RPMI8226 (cell line): ENCODE measurements at places on chromosomes 6 and 20.

DNA sequence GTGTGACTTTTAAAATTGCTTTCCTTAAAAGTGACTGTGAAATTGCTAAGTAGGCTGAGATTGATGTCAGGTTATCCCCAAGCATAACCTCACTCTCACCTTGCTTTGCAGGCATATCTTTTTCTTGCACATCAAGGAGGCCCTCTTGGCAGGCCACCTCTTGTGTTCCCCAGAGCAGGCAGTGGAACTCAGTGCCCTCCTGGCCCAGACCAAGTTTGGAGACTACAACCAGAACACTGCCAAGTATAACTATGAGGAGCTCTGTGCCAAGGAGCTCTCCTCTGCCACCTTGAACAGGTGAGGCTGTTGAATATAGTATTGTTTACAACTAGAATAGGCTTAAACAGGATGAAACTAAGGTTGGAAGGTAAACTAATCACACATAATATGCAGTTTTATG is 12.6 kb downstream of the MYLIP start:
- DNase-seq, result no peak

- no peak for DNase-seq
These were observed 17.9 kb downstream of the SLA2 start for GRCh38 chr20:36628076-36628475.

- DNase-seq, result no peak
These were observed 16.9 kb upstream of the SNAI1 start for GRCh38 chr20:49965781-49966305.

DNA sequence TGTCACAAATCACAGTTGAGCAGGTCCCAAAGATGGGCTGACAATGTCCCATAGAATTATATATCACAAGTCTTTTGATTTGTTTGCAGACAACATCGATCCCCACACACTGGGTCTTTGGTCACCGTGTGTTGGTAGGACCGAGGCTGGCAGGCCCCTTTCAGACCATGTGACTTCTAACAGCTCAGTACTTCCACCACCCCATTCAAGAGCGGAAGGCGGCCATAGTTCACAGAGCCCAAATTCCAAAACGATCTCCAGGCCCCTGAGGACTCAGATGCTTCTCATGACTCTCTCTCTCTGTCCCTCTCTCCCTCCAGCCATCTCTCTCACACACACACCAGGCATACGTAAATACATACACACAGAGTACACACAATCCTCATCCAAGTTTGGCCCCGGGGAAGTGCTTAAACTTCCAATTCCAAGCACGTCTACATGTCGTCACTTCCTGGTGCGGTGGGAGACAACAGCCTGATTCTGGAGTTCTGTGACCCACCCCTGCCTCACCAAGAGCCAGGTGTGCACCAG is 155.9 kb upstream of the INSM1 start:
- DNase-seq, result no peak

GRCh38 chr6:42393339-42393738 is 58.4 kb downstream of the TRERF1 start:
- DNase-seq, result no peak

- no peak for DNase-seq
These were observed 599.1 kb downstream of the MEI4 start for GRCh38 chr6:78251931-78252330.

GRCh38 chr6:142725024-142725770 is 219.8 kb downstream of the HIVEP2 start:
- no peak for DNase-seq

- DNase-seq, result no peak
These were observed 54.5 kb downstream of the CLIC5 start for GRCh38 chr6:45961125-45961524.

DNA sequence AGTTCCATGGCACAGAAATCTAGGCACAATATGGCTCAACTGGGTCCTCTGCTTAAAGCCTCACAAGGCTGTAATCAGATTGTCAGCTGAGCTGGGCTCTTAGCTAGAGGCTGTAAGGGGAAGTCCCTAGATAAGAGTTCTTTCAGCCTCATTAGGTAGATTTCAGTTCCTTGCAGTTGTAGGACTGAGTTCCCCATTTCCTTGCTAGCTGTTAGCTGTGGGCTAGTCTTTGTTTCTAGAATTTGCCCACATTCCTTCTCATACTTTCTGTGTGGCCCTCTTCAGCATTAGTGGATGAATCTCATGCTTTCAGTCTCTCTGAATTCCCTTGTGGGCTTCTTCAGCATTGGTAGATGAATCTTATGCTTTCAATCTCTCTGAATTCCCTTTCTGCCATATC is 71.0 kb upstream of the MRAP2 start:
- no peak for DNase-seq

- DNase-seq, result no peak
These were observed 101.8 kb downstream of the COL21A1 start for GRCh38 chr6:56145616-56146015.

DNA sequence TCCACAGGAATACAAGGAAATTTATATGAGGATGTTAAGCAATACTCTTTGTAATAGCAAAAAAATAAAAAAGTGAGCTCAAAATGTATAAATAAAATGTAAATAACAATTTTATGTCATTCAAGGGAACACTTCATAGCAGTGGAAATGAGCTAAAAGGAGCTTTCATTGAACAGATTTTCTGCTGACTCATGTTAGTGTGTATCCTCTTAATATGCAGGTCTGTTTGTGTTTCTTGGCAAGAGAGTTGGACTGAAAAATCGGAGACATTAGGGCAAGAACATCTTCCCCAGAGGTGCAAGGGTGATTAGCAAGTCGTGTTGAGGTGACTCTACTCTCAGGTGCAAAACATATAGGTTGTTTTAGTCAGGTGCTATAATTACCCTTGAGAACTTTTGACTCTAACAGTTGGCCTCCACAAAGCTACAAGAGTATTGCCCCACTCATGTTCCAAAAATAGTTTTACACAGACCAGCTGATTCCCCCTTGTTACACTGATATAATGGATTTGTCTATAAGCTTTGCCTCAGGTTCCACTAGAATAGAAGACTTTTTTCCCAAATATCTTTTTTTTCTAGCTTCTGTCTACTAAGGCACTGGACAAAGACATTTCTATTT is 702.9 kb downstream of the TENT5A start:
- DNase-seq, result no peak

DNA sequence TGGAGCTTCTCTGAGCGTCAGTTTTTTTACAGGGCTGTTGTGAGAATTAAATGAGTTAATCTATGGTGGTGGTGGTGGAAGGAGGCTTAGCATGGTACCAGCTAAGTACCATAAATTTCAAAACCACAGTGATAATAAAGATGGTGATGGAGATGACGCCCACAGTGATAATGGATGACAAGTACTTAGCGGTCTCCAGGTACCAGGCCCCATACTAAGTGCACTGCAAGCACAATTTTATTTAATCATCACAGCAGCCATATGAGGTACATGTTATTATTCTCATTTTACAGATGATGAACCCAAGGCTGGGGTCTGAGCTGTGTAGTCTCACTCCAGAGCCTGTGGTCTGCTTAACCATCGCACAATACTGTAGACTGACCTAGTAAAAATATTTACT is 75.1 kb downstream of the PAX1 start:
- no peak for DNase-seq

GRCh38 chr20:5842465-5842864 is 92.3 kb downstream of the SHLD1 start:
- no peak for DNase-seq

GRCh38 chr6:53916804-53917463 is 122.1 kb downstream of the LRRC1 start:
- no peak for DNase-seq

DNA sequence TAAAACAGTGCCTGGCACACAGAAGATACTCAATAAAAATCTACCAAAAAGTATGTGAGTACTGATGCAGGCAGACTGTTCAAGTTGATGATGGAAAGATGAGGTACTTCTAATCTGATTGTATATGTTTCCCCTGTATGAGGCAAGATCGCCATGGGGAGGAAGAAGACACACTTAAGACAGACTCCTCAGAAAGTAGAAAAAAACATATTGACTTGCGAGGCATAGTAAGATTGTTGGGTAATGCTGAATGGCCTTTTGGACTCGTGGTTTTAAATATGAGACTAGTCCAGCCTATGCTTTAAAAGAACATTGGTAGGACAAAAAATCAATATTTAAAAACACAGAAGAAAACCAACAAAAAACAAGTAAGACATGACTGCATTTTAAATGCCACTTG is 72.6 kb downstream of the SHPRH start:
- DNase-seq, result no peak

DNA sequence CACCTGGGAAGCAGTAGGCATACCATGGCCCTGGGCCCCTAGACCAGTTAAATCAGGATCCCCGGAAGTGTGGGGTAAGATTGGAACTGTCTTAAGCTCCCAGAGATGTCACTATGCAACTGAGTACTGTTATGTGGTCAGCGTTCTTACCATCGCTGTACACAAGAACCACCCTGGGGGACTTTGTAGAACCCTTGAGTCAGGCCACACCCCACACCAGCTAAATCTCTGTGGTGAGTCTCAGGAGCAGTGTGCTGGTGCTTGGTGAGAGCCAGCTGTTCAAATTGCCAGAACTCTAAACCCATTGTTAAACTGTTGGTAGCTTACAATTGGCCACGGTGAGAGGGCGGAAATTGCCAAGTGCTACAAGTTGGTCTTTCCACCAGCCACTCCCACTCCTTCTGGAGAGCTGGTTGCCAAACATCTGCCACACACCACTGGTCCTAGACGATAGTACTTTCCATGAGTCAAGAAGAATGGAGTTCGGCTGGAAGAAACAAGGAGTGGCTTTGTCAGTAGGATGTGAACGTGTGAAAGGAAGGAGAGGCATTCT is 80.5 kb upstream of the SYNDIG1 start:
- DNase-seq, result no peak

DNA sequence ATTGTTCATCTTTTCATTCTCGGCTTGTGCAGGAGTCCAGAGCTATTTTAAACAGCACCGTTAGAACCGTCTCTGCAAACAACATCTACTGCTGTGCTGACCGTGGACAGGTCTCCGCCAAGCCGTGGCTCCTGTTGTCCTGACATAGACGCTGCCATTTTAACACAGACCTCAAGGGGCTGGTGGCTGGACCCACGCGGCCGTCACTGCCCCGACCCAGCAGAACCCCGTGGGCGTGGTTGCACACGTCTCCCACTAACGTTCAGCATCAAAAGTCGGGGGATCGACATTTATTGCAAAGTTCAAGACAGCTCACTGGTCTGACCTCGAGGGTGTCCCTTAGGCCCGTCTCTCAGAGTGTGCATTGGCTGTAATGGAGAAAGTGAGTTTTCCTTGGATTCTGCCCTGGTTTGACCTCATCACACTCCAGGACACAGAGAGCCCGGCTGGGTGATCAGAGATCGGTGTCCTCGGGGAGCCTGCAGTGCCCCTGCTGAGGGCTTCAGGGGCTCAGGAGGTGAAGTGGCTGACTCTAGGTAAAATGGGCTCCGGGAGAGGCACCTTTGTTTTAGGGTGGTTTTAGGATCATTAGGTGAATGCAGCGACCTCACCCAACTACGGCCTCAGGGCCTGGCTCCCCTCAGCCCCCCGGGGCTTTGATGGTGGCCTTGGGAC is 363.2 kb downstream of the THBS2 start:
- DNase-seq, result no peak

DNA sequence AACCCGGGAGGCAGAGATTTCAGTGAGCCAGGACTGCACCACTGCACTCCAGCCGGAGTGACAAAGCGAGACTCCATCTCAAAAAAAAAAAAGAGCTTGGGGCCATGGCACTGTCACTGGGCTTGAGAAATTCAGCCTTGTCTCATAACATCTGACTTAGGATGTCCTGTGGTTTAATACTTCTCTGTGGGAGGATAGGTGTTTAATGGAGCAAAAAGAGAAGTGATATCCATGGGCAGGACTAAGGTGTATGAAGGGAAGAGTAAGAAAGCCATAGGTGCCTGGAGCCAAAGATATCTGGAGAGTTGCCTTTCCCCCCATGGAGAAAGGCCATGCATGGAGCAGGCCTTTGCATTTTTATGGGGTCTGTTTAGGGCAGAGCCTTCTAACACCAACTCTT is 11.2 kb downstream of the BMP6 start:
- no peak for DNase-seq

DNA sequence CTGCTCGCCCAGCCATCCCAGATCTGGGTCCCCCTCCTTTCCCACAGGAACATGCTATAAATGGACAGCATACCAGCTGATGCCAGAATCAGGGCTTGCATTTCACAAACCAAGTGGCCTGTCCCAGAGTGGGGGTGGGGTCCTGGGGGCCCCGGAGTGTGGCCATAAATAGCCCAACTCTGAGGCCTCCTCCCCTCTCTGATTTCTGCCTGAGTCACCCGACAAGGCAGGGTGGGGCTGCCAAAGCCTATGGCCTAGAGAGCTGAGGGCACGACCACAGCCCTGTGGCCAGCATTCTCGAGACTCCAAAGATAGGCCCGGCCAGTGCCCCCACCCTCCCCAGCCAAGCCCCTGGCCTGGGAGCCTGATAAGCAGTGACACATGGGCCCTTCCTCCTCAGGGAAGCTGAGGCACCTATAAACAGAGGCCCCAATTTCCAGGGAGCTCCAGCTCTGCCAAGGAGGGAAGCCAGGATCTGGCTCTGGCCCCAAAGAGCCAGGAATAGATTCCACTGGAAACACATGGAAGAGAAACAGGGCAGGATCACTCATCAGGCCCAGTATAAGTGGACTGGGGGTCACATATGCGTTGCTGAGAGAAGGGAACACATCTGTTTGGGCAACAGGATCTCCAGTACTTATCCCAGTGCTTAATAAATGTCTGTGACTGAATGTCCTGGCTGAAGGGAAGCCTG is 20.3 kb downstream of the SNTA1 start:
- no peak for DNase-seq

DNA sequence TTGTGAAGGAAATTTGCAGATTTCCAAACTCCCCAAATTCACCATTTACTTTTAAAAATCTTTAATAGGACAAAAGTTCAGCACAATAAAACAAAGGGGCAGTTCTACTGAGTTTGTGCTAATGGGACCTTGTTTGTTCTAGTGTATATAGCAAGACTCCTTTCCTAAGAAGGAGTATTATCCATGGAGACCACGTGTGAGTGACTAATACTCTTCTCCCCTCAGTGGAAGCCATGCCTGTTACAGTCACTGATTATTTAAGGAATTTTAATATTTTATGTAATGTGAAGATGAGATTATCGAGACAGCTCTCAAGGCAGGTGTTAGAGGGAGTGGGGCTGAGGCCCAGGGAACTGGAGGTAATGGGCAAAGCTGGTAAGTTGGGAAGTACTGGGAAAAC is 16.4 kb upstream of the QKI start:
- no peak for DNase-seq

- no peak for DNase-seq
These were observed 123.0 kb downstream of the CD83 start for GRCh38 chr6:14240411-14241166.
